Putamen (tissue), 1 donor: ENCODE measurements at places on chromosomes 5 and 9.

- DNase-seq: no peak
These were observed 8.0 kb downstream of the MCC start for GRCh38 chr5:113480243-113480642.

DNA sequence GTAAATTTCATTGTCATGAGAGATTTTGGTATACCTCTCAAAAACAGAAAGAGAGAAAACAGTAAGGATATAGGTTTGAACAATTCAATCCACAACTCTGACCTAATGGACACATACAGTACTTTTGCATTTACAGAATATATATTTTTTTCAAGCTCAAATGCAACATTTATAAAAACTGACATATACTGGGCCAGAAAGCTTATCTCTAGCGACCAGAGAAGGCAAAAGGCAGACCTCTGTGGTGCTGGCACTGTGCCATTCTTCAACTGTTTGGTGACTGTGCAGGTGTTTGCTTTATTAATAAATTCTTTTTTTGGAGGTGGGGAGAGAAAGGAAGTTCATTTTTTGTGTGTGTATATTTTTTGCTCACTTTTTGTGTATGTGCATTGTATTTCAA is 6.0 kb upstream of the PLAC8L1 start:
- no peak for DNase-seq

- no peak for DNase-seq
These were observed 176.8 kb upstream of the PAPPA start for GRCh38 chr9:115976781-115977180.

DNA sequence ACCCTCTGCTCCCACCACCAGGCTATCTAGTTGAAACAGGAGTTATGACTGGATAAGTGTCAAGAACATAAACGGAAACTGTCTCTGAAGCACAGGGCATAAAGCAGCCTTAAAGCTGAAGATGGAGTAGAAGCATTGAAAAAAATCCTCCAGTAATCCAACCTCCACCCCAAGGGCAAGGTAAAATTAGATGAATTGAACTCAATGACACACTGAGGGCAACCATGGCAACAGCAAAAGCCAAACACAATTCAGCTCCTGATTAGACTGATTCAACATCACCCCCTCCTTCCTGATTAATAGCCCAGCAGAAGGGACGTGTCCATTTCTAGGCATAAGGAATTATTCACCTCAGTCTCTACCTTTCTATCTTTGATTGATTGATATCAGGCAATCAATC is 183.2 kb upstream of the MAP3K1 start:
- DNase-seq: no peak
